ENCODE measurements at places on chromosomes 2 and 18.

- no peak for DNase-seq
These were observed 134.5 kb upstream of the CAB39 start for GRCh38 chr2:230578106-230578505.

DNA sequence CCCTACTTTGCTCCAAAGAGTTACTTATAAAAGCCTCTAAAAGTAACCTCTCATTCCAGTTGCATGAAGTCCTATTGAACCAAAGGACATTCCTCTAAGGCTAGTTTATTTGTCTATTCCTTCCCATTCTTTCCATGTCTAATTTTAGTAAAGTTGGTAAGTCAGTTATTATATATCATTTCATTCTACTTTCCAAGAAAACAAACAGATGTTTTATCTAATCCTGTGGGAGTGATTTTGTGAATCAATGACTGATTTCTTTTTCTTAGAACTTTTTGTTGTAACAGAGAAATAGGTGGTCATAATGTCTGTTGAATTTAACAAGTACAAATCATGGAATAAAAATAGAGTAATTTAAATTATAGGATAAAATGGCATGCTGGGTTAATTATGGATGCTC lies 286.3 kb downstream of the FSIP2 start:
- no peak for DNase-seq

- no peak for DNase-seq
These were observed 13.1 kb downstream of the SRD5A2 start for GRCh38 chr2:31567679-31568078.

- no peak for DNase-seq
These were observed 25.1 kb downstream of the THNSL2 start for GRCh38 chr2:88195246-88195645.

GRCh38 chr2:64325477-64325851 lies 128.5 kb upstream of the LGALSL start:
- DNase-seq: no peak

- DNase-seq: no peak
These were observed 127.3 kb upstream of the SPATS2L start for GRCh38 chr2:200179151-200179550.

GRCh38 chr2:164558450-164558849 lies 62.8 kb downstream of the GRB14 start:
- DNase-seq: no peak

DNA sequence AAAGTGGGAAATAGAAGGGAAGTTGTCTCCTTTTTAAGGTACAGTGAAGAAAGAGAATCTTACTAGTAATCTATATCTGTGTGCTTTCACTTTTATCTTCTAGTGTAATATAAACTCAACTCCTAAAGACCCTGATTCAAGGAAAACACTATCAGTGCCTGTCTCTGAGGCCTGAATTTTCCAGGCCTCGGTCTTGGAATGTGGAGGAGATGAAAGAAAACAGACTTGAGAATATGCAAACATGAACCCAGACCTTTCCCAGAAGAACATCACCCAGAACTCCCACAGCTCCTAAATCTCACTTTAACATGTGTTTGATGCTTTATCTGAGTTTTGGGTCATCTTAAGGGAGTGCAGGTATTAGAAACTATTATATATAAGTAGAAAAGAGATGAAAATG lies 51.8 kb downstream of the EPB41L5 start:
- no peak for DNase-seq

GRCh38 chr2:2849464-2850217 lies 518.6 kb upstream of the MYT1L start:
- DNase-seq: no peak

- no peak for DNase-seq
These were observed 118.7 kb upstream of the KCTD1 start for GRCh38 chr18:26667046-26667445.

- no peak for DNase-seq
These were observed 171.8 kb downstream of the ASXL3 start for GRCh38 chr18:33749834-33750233.

DNA sequence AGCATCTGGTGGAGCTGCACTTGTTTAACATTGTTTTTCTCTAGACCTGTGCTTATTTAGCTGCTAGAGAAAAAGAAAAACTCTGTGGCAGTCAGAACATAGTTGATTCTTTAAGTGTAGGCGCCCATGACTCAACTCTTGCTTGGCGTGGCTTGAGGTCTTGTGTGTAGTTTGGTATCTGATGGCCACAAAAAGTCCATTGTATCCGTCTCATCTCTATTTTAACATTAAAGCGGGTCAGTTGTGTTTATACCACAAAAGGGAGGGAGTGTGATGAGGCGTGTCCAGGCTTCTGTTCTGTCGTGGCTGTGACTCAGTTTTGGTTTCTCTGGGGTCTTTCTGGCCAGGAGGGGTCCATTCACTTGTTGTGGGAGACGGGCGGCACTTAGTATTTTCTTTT lies 24.2 kb upstream of the UGT1A8 start:
- no peak for DNase-seq

DNA sequence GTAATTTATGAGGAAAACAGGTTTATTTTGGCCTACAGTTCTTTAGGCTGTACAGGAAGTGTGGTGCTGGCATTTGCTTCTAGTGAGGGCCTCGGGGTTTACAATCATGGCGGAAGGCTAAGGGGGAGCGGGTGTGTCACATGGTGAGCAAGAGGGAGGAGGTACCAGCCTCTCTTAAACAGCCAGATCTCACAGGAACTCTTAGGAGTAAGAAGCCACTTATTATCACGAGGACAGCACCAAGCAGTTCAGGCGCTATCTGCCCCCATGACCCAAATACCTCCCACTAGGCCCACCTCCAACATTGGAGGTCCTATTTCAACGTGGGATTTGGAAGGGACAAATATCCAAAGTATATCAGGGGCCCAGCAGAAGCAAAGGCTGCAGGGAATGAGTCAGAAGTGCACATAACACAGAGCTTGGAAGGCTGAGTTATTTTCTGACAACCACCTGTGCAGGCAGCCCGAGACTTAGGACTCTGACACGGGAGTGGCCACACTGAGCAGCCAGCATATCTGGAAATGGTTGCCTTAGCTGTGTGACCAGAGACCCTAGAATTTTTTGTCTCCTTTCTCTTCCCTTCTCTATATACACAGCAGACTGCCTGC lies 170.9 kb downstream of the PRPF40A start:
- DNase-seq: no peak

GRCh38 chr2:11017921-11018320 lies 106.2 kb downstream of the KCNF1 start:
- peak; percentile 51 for DNase-seq

DNA sequence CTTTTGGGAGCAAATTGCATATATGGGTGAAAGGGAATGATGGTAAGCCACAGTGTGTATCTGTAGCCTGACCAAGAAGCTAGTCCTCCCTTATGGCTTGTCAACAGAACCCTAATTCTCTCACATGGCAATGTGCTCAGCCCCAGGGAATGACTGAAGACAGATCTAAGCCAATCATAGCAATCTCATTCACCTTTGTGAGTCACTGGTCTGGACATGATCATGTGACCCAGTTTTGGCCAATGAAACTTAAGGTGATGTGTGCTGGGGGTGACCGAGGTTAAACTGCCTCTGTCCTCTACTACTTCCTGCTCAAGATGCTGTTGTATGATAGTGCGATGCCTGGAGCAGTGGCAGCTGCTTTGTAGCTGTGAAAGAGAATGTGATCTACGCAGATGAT lies 491.2 kb upstream of the HS6ST1 start:
- DNase-seq: no peak

Data from HL-60 (cell line).